ENCODE measurements at places on chromosomes 11 and 22. TPM values are rescaled to one million over a fixed set of nuclear protein-coding genes. Genes with fewer than 3 reads are reported as not detected.

DNA sequence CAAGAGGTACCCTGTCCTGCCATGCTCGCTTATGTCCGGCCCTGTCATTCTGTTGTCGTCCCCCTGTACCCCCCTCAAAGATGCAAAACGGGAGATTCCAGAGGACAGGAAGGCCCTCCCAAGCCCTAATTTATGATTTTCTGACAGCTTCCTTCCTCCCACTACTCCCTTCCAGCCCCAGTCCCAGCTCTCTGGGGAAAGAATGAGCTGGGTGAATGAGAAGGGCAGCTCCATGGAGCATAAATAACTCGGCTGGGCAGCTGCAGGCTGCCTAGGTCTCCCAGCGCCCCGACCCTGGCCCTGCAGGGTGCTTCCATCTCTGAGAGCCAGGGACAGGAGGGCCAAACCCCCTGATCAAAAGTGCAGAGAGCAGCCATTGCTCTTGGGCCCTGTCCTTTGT, 3.9 kb upstream of the EMID1 start:
- no peak for DNase-seq

DNA sequence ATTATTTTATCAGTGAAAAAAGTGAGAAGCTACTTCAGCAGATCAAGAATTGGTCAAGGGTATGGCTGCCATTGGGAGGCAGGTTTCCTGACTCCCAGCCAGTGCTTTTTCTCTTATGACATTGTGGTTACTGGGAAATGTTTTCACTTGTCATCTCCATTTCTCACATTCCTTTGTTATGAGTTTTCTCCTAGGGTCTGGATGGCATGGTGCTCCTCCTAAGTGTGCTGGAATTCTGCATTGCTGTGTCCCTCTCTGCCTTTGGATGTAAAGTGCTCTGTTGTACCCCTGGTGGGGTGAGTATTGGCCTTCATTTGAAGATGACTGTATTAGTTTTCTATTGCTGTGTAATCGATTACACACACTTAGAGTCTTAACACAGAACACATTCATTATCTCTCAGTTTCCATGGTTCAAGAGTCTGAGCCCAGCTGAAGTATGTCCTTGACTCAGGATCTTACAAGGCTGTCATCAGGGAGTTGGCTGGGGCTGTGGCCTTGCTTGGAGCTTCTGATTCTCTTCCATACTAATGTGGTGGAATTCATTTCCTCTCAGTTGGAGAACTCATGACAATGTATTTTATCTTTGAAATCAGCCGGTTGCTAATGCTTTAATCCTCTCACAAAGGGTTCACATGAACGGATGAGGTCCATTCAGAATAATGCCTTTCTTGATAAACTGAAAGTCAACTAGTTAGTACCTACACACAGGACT, 21.0 kb upstream of the MS4A6E start:
- no peak for DNase-seq

GRCh38 chr22:43994006-43994405, 30.1 kb upstream of the PARVB start:
- DNase-seq: no peak

OR5AS1 gene
- total RNA-seq: not detected

OR9I1 gene
- not detected for total RNA-seq
